ENCODE measurements at places on chromosomes 4 and X.

DNA sequence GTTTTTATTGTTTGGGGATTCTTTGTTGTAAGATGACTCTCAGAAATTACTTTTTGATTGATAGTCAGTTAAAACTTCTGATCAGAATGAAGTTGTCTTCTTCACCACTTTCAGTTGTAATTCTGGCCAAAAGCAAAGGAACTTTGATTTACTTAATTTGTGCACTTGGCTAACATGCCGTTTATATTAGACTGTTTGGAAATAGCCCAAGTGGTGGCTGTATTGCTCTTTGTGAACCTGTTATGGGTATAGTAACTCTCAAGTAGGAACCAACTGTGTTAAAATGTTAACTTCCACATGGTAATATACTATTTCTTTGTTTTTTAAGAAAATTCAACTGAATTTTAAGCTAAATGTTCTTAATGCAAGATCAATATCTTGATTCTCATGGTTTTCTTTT lies 581.9 kb downstream of the GRID2 start:
- DNase-seq, result no peak

DNA sequence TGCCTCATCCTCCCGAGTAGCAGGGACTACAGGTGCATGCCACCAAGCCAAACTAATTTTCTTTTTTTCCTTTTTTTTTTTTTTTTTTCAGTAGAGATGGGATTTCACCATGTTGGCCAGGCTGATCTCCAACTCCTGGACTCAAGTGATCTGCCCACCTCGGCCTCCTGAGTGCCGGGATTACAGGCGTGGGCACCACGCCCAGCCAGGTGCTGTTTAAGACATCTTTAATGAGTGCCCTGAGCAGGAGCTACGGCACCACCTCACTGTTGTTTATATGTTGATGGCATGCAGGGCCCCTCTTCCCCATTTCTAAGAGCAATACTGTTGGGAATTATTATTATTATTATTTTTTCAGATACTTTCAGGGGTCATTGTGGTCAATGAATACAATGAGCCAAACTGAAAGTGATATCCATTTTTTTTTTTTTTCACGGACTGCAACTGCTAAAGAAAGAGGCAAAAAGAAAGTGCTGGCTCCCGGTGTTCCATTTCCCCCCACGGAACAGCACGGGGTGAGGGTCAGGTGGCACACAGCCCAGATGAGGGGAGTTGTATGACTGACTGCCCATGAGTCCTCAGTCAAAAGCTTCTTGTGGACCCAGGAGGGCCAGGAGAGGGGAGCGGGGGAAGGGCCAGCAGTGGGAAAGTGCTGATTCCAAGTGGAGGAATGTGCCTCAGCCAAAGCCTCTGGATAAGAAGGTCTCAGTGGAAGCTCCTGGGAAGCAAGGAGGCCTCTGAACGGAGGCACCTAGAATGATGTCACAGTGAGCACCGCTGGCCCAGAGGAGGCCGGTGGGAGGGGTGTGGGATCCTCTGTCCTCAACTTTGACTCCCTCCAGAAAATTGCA lies 101.8 kb upstream of the HPF1 start:
- no peak for DNase-seq

- no peak for DNase-seq
Measured at GRCh38 chrX:35166023-35166422, 223.4 kb downstream of the FAM47B start.

DNA sequence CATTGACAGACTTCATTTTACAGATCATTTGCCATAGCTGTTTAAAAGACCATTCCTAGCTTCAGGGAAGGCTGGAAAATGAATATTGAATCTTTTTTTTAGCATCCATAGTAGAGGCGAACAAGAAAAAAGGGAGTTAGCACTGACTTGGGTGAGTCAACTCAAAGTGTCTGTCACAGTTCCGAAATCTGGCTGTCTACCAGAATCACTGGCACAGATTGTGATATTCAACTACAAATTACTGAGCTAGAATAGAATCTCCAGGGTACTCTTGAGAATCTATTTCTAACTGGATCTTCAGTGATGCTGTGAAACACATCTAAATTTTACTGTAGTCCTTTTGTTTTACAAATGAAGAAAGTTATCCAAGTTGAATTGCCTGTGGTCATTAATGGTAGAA lies 31.5 kb downstream of the SEC24B start:
- no peak for DNase-seq

DNA sequence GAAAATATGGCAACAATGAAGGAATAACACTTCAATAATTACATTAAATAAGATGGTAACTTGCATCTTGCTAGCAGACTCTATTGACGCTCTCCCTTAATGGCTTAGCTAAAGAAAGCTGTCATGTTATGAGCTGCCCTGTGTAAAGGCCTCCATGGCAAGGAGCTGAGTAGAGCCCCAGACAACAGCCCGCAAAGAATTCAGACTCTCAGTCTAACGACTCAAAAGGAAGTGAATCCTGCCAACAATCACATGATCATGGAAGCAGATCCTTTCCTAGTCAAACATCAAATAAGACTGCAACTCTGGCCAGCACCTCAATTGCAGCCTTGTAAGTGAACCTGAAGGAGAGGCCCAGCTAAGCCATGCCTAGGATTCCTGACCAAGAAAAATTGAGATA lies 157.6 kb downstream of the MAB21L2 start:
- no peak for DNase-seq

- no peak for DNase-seq
Measured at GRCh38 chr4:32562010-32562409, 1841.8 kb downstream of the PCDH7 start.

GRCh38 chr4:112381996-112382692 lies 85.0 kb downstream of the ALPK1 start:
- DNase-seq, result no peak

- DNase-seq, result no peak
Measured at GRCh38 chr4:102627831-102628523, 126.8 kb downstream of the NFKB1 start.

- DNase-seq, result no peak
Measured at GRCh38 chr4:7813674-7814073, 126.0 kb downstream of the AFAP1 start.

DNA sequence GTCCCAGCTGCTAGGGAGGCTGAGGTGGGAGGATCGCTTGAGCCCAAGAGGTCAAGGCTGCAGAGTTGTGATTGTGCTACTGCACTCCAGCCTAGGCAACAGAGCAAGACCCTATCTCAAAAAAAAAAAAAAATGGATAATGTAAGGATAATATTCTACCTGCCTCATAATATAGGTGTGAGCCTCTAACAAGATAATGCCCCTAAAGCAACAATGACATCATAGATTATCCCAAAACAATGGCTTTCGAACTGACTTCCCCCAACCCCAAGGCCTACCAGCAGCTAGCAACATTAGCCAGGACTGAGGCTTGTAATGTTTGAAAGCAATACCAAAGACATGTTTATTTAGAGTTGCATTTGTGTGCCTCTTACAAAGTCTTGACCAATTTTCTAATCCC lies 33.9 kb upstream of the ATP6AP2 start:
- DNase-seq, result no peak

All from stimulated activated CD4-positive, alpha-beta T cell treated with anti-CD3 and anti-CD28 coated beads, Interleukin-1b, Interleukin-23, amount 100 ng/mL, for 4 hours (primary cell).